Kidney (tissue), 22 donors: ENCODE measurements at places on chromosomes 16 and 17.

- no peak for DNase-seq
Observed at GRCh38 chr16:14017886-14018285, 53.2 kb upstream of the MRTFB start.

DNA sequence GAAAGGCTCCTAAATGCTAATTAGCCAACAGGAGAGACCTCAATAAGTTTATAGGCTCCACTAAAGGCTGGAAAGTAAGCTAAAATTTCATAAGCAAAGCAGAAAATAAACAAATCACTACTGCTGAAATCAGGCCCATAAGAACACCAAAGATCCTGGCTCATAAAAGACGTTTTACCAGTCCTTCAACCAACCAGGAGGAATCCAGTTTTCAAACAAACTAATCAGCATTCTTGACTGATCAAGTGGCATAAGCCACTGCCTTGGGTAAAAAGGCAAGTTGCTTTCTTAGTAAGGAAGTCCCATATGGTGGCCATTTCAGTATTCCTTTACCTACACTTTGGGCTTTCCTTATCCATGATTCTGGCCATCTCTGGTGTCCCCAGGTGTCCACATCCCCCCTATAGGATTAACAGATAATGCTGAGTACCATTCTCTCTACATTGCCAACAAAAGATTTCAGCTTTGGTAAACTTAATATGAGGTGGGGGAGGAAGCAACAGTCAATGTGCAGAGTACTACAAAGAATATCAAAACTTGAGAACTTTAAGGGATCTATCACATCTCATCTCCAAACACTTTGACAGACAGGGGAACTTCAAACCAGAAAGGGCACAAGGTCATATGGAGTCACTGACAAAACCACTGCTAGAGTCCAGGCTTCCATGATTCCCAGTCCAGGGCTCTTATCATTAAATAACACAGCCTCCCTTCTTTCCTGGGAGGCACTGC lies 1.3 kb downstream of the TOM1L2 start:
- DNase-seq: no peak

DNA sequence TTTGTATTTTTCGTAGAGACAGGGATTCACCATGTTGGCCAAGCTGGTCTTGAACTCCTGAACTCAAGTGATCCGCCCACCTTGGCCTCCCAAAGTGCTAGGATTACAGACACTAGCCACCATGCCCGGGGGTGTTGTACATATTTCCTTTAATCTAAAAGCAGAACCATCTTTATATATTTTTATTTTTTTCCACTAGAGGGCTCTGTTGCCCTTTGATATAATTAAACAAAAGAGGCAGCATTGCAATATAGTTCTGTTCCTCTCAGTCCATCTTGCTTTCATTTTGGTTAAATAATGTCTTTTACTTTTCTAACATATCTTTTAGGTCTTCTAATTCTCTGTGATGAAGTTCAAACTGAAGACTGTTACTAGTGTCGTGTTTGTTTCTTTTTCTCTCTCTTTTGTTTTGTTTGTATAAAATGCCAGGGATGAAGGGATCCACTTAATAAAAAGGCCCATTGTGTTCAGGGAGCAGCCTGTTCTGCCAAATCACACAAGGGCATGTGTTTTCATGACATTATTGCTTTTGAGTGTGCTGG lies 23.4 kb downstream of the WWOX start:
- no peak for DNase-seq

DNA sequence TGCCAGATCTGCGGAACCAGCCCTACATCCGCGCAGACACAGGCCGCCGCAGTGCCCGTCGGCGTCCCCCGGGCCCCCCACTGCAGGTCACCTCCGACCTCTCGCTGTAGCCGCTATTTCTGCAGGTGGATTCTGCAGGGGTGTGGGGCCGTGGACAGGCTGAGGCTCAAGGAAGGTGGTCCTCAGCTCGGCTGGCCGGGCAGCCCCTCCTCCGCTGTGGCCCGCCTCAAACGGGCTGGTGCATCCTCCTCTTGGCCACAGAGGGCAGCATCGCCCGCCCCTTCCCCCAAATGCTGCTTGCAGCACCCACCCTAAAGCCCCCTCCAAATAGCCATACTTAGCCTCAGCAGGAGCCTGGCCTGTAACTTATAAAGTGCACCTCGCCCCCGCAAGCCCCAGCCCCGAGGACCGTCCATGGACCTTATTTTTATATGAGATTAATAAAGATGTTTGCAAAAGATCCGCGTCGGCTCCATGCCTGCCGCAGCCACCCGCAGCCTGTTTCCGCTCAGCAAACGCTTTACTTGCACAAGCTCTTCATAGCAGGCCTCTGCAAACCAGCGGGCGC lies 14.9 kb downstream of the SPATA32 start:
- peak; percentile 86 for DNase-seq

DNA sequence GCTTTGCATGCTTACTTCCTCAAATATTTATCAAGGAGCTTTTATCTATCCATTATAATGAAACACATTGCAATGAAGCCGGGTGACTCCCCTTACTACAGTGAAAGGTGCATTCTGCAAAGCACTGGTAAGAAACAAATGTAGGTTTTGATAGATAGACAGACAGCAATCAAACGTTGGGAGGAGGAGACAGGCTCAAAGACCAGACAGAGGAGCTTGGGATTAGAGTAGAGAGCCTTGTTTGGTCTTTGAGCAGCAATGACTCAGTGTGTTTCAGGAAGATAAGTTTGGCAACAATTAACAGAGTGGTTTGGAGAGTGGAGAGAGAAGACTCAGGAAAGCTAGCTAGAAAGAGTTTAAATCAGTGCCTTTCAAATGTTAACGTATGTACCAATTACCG lies 68.8 kb downstream of the ZNF18 start:
- no peak for DNase-seq

DNA sequence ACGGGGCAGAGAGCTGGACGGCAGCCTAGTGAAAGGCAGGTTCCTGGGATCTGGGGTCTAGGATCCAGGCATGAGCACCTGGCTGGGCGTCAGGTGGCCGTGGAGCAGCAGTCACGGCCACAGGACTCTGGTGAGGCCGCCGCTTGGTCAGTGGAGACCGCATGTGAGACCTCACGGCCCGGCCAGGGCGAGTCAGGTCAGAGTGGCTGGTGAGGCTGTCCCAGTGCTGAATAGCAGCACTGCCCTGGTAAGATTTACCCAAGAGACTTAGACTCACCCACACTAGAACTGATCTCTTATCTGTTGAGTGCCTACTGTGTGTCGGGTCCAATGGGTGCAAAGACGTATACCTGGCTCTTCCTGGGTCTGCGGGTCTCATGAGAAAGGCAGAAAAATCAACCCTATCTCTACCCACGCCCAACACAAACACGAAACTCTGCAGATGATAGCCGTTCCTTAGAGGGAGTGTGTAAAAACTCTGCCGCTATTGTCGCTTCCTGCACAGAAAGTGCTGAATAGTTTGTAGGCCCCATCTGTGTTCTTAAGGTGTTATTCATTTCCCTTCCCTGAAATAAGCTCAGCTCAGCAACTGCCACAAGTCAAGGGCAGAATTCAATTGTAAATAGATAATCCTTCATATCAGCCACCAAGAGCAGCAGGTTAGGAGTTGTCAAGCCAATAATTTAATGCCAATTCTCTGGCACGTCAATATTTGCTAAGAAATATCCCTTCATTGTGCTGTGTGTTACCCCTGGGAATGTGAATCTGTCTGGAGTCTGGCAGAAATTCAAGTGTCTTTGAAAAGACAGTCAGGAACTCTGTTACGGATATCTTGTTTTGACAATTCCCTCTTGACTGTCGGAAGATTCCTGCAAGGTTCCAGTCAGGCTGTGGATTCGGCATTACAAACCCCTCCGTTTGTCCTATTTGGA lies 240.0 kb downstream of the NTN1 start:
- no peak for DNase-seq
